Foreskin keratinocyte (primary cell): ENCODE measurements at places on chromosomes 7 and 10. TPM values are rescaled to one million over a fixed set of nuclear protein-coding genes. Genes with fewer than 3 reads are reported as not detected.

- no peak for DNase-seq
Measured at GRCh38 chr10:14507176-14507575, 176.5 kb upstream of the FRMD4A start.

- DNase-seq = peak; percentile 64
Measured at GRCh38 chr7:39741942-39742623, 118.7 kb downstream of the RALA start.

GRCh38 chr10:62050893-62051433, 149.5 kb downstream of the ARID5B start:
- DNase-seq = peak; percentile 91

The ERV3-1 gene
- 0.44 and 0.64 TPM in 2 replicates for polyA plus RNA-seq

GRCh38 chr7:11297764-11298163, 324.1 kb downstream of the PHF14 start:
- no peak for DNase-seq

GRCh38 chr10:131245475-131246059, 66.0 kb downstream of the TCERG1L start:
- DNase-seq = no peak

- no peak for DNase-seq
Measured at GRCh38 chr7:157035302-157035701, 24.8 kb upstream of the MNX1 start.

DNA sequence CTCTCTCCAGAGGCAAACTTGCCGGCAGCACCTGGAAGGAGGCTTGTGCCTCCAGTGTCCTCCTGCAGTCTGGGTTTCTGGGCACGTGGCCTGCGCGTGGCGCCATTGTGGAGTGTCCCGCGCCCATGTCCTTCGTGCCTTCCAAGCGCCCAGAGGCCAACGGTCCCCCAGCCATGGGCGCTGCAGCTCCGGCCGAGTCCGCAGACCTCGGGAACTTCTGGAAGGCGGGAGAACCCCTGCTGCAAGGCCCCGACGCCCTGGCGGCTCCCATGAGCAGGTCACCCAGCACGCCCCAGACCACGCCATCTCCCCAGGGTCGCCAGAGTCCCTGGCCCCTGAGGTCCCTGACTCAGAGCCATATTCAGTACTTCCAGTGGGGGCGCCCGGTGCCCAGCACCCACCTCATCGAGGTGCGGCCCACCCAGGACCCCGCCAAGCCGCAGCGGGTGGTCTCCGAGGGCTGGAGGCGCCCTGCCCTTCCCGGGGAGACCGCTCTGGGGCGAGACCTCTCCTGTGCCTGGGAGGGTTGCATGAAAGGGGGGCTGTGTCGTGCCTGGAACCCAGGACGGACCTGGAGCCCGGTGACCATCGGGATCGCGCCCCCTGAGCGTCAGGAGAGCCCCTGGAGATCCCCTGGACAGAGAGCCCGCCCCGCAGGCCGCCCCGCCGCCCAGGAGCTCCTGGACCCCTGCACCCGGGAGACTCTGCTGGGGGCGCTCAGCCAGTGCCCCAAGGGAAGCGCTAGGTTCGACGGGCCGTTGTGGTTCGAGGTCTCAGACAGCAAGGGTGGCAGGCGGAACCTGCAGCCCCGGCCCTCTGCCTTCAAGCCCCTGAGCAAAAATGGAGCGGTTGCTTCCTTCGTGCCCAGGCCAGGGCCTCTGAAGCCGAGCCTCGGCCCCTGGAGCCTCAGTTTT, at the start of gene POM121L12:
Gene POM121L12 (plus strand): TSS at position 135 of the 914 bp plus-strand sequence. CDS start 39 bp downstream, at position 174.
- no peak for DNase-seq

DNA sequence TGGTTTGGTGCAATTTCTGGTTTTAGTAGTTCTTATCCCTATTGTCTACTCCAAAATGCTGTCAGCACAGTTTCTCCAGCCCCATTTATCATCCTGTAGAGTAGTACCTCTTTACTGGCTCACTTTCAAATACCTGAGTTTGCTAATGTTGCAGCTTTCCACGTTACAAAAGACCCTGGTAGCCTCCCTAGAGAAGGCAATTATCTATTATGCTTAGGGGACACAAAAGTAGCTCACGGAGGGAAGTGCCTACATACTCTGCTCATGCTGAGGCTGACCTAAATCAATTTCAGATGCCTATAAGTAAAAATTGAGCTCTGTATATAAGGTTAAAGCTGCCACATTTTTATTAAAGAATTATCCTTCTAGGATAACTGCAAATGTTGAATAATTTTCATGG, 603.6 kb downstream of the CNTNAP2 start:
- no peak for DNase-seq

DNA sequence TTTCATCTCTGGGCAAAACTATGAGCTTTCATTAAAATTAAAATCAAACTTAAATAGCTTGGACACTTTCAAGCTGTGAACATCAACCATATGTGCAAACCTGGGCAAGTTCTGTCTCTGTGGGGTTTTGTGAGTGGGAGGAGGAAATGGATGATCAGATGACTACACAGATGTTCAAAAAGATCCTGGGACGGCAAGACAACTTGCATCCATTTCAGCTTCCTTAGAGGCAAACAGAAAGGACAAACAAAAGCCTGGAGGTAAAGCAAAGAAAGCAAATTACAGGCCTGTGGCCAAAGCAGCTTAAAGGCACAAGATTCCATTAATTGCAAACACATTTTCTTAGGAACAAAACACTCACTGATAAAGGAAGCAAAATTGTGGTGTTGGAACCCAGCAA, 222.2 kb downstream of the NEBL start:
- DNase-seq = no peak

DNA sequence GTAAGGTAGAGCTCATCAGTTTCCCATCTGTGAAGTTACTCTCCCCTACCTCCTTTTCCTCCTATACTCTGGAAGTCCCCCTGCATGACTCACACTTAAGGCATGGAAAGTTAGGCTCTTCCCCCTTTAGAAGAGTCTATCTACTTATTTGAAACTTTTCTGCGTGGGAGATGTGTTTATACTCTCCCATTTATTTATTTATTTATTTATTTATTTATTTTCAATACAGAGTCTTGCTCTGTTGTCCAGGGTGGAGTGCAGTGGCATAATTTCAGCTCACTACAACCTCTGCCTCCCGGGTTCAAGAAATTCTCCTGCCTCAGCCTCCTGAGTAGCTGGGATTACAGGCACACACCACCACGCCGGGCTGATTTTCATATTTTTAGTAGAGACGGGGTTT, 107.5 kb upstream of the JCAD start:
- no peak for DNase-seq

GRCh38 chr10:62903828-62904227, 87.7 kb upstream of the EGR2 start:
- peak; percentile 38 for DNase-seq
